ENCODE measurements at places on chromosomes 1 and 21.

DNA sequence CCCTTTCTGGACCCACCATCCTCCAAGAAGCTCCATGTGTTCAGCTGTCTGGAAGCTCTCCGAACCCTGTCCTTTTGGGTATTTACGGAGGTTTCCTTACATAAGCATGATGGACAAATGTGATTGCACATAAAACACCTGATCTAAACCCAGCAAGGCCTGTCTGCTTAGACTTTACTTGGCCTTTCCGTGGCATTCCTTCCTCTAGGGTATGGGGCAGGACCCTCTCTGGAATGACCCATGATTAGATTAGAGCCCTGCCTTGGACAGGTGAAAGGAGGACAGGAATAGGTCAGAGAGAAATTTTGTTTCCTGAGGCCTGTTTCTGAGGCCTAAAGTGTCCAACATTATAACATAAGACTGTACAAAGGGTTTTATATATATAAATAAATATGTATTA is 16.9 kb downstream of the PTPRU start:
- DNase-seq = no peak

- no peak for DNase-seq
These were observed 35.2 kb downstream of the CCN1 start for GRCh38 chr1:85615586-85616363.

GRCh38 chr1:198265073-198265661 is 108.4 kb downstream of the NEK7 start:
- no peak for DNase-seq

DNA sequence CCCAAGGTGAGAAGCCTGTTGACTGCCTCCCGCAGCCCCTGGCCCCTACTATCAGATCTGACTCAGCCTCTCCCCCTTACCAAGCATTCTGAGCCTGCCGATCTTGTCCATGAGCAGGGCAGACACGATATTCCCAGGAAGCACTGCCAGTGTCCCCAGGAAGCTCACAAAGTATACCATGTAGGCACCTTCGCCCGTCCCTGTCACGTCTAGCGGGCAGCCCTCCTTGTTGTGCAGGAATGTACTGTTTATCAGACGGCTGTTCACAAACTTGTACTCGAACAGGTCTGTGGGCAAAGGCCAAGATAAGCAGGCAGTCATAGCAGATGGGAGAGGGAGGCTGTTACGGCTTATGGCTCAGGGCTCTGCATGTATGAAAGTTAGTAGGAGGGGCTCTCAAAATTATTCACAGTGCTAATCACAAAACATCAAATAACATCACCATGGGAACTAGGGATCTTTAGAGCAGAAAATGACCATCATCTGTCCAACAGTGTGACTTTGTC is 7.3 kb downstream of the BOLA1 start:
- DNase-seq = no peak

Measured in dorsolateral prefrontal cortex (tissue), 122 donors.